ENCODE measurements at places on chromosomes 6 and 20.

DNA sequence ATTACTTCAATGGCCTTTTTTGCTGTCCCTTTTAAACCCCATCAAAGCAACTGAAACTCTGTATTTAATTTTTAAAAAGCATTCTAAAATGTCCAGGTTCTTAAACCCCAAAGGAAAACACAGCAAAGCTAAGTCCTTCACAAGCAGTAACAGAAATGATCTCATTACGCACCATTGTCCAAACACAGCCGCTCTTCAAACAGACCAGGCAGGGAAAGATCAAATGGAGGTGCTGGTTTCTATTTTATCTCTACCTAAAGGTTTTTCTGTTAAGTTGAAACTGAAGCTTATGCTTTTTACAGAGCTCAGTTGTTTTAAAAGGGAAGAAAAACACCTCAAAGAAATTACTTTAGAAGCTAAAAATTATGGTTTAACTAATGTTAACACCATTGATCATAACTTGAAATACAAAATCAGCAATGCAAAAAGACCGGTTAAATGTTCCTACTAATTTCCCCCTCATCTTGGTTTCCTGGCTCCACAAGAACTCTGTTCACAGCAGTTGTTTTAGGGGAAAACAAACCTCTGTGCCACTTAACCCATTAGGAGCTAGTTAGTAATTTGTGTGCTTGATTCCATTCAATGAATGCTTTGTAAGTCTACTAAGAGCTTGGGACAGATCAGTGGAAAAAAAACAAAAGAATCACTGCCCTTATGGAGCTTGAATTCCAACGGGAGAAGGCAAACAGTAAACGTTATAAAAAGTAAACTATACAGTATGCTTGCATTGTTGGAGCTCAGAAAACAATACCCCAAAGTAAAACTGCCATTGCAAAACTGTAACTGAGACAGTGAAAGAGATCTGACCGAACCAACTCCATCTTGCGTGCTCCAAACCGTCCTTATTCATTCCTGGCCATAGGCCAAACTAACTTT lies 87.4 kb downstream of the CD24 start:
- no peak for DNase-seq

DNA sequence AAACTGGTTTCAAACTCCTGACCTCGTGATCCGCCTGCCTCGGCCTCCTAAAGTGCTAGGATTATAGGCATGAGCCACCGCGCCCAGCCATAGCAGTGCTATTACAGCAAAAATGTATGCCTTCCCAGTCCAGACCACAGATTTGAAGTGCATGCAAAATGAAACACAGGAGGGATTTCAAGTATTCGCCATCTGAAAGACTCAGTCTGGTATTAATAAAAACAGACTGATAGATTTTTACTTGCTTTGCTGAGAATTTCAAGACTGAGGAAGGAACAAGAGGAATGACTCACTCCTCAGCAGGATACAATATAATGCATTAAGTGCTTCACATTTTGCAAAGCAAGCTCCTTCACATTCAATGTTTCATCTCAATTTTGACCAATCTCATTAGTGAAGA lies 134.9 kb downstream of the TMEM200A start:
- no peak for DNase-seq

DNA sequence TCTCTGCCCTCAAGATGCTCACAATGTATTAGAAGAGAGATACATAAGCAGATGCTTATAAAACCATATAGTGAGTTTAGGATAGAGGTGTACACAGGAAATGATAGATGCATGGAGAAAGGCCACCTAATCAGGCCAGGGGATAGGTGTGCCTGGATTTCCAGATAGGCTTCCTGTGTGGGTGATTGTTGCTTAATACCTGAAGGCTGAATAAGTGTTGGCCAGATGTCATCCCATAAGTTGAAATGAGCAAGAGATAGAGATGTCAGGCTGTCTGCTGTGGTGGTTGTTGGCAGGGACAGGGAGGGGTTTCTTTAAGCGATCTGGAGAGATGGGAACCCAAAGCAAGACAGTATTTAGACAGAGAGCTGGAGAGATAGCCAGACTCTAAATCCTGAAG lies 109.8 kb upstream of the SGK1 start:
- DNase-seq: no peak

DNA sequence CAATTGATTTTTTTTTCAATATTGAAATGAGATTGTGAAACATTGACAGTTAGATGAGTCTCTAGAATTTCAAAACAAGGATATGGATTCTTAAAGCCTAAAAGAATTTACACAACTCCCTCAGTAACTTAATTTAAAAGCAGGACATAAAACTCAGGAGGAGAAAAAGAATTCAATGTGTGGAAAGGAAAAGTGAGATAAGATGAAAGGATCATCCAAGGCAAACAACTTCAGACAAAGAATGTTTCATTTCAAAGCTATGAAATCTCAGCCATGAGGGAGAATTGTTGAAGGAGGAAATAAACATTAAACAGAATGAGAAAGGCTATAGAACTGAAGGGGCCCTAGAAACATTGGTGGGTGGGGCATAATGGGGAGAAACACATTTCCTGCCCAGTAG lies 191.7 kb upstream of the NOX3 start:
- DNase-seq: no peak

DNA sequence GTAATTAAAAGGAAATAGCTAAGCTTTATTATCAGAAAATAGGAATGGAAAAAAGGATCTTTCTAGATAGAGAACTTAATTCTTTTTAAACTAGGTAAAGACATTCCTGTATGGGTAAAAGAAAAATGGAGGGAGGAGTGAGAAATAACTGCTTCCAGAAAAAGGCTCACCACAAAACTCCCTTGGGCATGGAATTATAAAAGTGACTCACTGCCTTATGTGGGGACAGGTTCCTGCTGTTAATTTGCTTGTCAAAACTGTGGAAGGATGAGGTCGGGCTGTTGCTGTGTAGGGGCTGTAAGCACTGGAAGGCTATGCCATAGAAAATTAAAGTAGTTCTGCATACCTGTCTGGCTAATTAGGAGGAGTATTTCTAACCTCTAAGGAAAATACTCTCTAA lies 158.7 kb downstream of the UBE3D start:
- no peak for DNase-seq

GRCh38 chr6:4743062-4743461 lies 33.1 kb upstream of the CDYL start:
- no peak for DNase-seq

GRCh38 chr20:50517817-50518154 lies 7.6 kb downstream of the PTPN1 start:
- DNase-seq: no peak

DNA sequence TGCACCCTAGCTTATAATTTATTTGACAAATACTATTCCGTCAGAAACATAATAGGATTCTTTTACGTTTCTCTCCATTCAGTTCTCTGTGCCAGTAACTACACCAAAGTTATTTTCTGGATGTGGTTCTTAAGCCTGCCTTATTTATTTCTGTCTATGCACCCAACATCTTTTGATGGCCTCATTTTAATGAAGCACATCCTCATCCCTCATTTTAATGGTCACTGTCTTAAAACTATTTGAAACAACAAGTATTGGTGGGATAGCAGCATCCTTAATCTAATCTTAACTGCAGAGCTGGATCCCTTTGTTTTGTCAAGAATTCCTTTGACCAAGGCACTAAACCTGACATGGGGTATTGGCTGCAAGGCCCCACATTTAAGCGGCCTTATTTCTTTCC lies 11.0 kb downstream of the FAM135A start:
- no peak for DNase-seq

DNA sequence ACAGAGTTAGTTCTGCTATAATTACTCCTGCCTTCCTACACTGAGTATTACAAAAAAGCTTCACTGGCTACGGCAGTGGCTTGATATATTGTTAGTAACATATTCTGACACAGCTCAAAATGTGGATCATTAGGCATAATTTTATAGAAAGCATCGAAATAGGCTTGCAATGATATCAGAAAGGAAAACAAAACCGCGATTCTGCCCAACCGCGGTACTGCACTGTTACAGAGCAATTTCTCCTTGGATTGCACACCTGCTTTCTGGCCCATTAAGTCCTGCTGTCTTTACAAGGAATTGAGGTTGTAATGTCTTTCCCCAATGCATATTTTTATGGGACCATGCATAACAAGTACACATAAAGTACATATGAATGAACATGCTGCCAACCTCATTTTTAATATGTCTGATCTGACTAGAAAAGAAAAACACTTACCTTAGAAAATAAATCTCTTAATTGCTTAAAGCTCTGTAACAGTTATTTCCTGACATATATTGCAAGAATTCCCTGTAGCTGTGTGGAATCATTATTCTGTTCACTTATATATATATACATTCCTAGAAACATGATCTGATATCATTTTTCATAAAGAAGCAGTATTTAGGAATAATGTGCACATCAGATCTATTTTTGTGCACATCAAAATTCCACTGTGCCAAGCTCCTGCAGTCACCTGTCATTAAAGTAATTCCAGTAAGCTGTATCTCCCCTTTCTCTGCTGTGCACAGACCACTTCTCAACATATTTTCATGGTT lies 763.9 kb downstream of the HACE1 start:
- no peak for DNase-seq

GRCh38 chr6:110357664-110358552 lies at the start of gene METTL24:
Gene METTL24 (minus strand): TSS chr6:110358349. CDS start chr6:110358272, 77 bp downstream.
- no peak for DNase-seq

- DNase-seq: no peak
These were observed 58.6 kb downstream of the PHACTR3 start for GRCh38 chr20:59662856-59663512.

DNA sequence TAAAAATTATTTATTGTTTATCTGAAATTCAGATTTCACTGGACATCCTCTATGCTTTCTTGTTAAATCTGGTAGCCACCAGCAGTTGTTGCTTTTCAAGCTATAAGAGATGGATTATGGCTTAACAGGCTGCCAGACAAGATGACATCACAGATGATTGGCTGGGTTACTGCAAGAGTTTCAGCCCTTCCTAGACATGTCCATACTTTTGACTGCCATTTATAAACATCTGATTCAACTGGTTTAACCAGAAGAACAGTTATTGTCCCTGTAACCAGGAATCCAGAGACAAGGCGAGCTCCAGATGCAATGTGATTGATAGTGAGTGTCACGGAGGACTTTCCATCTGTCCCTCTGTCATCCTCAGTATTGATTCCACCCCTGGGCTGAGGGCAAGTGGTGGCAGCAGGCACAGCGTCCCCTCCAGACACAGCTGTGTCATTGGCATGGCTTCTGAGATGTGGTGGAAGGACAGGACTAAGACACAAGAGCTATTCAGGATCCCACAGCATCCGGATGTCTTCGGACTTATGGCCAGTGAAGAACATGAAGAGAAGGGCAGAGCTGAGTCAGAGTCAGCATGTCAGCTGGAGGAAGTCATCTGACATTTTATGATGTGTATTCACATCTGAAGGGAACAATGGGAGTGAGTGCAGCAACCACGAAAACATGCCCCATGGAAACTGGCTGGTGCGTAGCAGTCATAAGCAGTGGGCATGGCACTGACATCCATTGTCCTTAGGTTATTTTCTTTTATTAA lies 284.5 kb upstream of the CDYL start:
- no peak for DNase-seq

DNA sequence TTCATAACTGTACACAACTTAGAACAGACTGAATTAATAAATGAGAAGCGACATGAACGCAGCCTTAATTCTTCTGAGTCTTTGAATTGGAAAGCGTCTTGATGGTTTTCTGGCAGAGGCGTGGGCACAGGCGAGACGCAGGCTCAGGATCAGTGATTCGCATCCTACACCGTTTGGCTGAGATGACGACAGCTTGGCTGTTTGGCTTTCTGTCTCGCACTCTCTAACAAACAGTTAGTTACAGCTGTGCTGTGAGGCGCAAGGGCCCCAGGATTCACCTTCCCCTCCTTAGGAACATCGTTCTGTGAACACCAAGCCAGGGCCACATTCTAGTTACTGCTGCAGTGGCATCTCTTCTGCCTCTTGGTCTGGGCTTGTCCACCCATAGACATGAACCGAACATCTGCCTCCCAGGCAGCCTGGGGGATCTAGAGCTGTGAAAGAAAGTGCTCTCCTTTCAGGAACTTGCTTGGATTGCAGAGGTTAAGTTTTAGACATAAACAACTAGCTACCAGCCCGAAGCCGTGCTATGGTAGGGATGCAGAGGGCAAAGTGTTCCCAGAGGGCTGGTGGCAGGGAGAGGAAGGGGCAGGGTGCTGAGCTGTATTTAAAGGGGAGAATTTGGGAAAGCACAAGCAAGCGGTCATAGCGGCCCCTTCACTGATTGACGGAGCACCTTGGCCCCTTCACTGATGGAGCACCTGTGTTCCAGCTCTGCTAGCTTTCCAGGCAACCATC lies 49.6 kb downstream of the TCP11 start:
- DNase-seq: no peak

DNA sequence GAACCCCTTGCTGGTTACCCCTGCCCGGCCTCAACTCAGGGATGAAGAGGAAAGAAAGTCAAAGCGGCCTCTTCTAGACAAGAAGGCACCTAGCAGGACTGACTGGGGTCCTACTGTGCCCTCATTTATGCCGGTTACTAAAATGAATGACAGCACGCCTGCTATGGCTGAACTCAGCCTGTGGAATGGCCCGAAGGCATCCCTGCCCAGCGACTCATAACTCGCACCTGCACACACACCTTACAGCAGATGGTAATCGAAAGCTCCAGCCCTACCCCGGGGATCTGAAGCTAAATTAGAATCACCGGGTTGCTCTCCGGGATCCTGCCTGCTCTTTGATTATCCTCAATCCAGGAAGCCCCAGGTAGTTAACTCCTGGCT lies 747 bp upstream of the TXNDC5 start:
- no peak for DNase-seq

All from CMK (cell line).